ENCODE measurements at places on chromosomes 3 and 15.

DNA sequence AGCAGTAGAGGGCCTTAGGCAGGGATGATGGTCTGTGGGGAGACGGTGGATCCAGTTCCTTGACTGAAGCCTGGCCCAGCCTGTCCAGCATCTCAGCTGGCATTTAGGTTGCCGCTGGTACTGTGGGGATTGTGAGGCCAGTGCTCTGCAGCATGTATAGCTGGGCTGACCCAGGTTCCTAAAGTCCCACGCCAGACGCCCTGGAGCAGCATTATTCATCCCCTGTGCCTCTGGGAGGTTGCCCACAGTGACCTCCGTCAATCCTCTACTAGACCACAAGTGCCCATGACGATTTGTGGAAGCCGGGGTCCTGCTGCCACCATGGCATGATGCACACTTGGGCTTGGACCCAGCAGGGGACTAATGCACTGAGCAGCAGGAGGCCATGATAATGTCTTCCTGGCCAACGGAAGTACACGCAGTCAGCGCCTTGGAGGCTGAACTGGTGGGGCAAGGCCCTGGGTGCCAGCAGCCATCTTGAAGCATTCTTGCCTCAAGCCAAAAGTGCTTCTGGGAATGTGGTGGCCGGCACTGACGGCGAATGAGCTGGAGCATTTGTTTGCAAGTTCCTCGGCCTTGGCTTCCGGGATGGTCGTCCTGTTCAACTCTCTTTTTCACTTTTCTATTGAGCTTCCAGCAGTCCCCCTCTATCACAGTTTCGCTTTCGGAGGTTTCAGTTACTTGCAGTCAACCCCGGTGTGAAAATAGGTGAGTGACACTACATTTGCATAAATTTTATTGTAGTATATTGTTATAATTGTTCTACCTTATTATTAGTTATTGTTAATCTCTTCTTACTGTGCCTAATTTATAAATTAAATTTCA, 949.4 kb downstream of the ROBO1 start:
- no peak for DNase-seq

- DNase-seq, result no peak
These were observed 305.8 kb upstream of the THBS1 start for GRCh38 chr15:39275066-39275465.

GRCh38 chr15:39502082-39502447, 78.8 kb upstream of the THBS1 start:
- no peak for DNase-seq

- no peak for DNase-seq
These were observed 104.6 kb downstream of the APBA2 start for GRCh38 chr15:28990390-28990789.

DNA sequence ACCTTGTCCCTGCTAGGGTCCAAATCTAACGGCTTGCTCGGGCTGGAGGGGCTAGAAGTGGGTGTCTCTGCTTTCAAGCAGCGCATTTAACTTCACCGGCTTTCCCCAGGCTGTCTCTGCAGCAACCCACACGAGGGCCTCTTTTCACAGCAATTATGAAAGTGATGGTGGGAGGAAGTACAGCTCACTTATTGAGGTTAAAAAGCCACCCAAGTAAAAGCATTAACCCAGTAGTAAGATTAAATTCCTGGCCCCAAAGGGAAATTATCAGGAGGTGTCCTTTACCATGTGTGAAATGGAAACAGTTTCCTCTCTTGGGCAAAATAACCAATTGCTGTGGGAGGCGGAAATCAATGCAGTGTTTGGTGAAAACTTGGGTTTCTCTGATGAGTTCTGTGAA, 41.1 kb downstream of the NGRN start:
- DNase-seq, result no peak
